ENCODE measurements at places on chromosomes 6 and 20.

DNA sequence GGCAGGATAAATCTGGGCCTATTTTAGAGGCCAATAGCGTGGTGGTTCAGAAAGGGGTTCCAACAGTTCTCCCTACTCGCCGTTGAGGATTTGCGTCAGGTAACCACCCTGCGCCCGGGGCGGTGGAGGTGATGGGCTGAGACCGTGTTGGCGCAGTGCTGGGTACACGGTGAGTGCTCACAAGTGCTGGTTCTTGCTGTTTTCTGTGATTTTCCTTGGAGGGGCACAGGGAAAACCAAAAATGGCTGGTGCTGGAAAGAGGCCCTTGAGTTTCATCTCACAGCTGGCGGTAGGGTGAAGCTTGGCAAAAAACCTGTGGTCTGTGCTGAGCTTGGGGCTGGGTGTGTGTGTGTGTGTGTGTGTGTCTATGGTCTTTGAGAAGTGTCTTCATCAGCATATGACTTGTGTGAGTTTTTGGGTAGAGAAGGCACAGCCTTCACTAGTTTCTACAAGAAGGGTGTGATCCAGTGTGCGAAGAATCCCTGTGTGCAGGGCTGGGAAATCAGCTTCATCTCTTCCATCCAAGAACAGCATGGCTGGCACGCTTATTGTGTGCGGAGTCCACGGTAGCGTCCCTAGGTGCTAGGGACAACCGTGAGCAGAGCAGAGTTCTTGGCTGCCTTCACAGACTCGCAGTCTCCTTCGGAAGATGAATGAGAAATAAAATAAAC is 35.3 kb upstream of the SCRT2 start:
- DNase-seq = no peak

DNA sequence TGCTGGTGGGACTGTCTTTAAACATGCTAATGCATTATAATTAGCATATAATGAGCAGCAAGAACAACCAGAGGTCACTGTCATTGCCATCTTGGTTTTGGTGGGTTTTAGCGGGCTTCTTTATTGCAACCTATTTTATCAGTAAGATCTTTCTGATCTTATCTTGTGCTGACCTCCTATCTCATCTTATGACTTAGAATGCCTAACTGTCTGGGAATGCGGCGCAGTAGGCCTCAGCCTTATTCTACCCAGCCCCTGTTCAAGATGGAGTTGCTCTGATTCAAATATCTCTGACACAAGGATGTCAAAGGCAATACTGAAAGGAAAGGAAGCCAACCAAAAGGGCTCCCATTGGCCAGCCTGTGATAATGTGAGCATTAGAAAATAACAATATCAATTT is 29.8 kb upstream of the SEC63 start:
- no peak for DNase-seq

DNA sequence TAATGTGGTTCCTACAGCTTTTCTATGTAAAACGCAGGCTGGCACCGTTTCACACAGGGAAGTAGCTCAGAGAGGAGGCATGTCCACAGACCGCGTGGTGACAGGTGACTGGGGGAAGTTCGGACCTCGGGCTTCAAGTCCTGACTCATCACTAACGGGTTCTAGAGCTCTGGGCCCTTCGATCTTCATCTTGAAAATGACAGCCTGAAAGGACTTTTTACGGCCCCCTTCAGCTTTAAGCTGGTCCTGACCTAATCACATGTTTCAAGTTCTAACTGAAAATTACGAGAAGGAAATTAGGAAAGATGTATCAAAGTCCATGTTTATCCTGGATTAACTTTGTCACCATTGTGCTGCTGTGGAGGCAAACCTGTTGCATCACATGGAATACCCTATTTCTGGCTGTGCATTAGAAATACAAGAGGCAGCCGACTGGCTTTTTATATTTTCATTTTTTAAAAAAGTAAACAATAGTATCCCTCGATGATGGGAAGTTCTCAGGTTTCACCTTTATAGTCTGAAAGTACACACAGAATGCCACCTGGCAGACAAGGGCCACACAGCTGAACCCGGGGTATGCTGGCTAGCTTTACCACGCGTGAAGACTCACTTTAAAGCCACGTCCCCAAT is 2.0 kb downstream of the MAN1A1 start:
- peak; percentile 27 for DNase-seq

- no peak for DNase-seq
These were observed 22.9 kb upstream of the PAX1 start for GRCh38 chr20:21682521-21682954.

GRCh38 chr20:1317545-1318255 is 11.2 kb downstream of the SDCBP2 start:
- DNase-seq = no peak

GRCh38 chr6:161132384-161132783 is 140.8 kb downstream of the MAP3K4 start:
- DNase-seq = no peak

DNA sequence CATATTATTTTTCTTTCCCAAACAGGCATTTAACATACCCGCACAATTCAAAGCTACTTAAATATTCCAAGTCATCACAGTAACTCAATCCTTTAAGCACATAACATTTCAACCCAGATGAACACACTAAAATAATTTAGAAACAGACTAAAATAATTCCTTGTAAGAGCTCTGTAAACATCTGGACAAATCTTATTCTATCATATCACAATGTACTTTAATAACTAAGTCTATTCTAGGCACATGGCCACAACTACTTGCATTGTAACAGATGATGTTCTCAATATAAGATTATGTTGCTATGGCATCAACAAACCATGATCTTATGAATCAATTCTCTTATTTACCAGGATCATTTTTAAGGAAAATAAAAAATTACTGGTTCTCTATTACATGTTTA is 123.2 kb upstream of the THEMIS start:
- no peak for DNase-seq

DNA sequence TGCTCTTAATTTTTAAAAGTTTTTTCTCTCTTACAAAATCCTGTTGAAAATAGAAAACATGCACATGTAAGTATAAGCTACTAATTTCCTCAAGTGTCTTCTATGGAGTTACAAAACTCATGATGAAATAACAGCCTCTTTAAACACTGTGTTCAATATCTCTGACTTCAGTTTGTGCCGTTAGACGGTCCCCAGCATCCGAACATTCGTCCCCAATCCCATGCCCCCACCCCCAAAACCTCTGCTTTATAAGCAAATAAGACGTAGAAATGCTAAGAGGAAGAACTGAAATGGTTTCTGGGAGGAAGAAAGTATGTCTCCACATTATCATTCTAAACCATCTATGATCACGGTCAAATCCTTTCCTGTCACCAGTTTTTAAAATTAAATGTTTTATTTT is 31.7 kb upstream of the MYB start:
- DNase-seq = no peak

- DNase-seq = no peak
These were observed 21.6 kb downstream of the RREB1 start for GRCh38 chr6:7129360-7129759.

- peak; percentile 81 for DNase-seq
These were observed 78.3 kb downstream of the CD109 start for GRCh38 chr6:73774311-73774774.

DNA sequence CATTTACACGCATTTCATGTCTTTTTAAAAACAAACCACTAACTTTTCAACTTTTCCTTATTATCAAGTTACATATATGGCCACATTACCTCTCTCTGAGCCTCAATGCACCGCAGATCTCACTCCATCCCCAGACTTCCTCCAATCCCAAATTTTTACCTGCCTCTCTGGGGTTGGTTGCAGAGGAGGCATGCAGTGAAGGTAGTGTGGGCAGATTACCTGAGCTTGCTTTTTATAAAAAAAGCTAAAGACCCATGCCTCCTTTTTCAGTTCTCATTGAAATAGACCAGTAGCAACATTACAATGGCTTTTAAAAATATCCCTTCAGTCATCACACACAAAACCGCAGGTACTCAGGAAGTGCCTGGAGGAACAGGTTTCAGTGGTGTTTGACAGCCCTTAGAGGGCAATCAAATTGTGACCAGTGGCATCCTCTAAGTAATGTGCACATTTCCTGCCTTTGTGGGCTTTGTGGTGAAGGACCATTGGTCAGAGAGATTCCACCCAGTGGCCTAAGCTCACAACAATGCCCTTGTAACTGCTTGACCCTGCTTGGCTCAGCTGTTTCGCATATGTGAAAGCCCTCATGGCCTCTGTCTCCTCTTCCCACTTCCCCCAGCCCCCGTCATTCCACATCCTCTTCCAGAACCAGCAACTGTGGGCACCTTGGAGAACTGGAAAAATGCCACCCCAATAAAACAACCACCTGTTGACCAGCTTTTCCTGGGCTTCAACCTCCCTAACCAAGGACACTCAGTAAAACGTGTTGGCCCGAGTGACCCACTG is 30.2 kb upstream of the IL17A start:
- no peak for DNase-seq

DNA sequence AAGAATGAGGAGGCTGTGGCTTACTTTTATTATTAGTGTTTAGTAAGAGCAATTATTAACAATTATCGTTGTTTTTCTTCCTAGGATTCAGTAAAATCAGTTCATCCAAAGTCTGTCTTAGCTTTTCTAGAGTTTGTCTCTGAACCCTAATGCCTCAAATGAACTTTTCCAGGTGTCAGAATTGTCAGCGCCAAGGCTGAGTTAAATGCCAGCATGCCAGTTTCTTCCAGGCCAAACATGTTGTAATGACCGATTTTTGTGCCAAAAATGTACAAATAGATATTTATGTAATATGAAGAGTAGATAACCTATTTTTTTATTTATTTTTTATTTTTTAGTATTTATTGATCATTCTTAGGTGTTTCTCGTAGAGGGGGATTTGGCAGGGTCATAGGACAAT is 66.8 kb upstream of the SCGN start:
- no peak for DNase-seq

DNA sequence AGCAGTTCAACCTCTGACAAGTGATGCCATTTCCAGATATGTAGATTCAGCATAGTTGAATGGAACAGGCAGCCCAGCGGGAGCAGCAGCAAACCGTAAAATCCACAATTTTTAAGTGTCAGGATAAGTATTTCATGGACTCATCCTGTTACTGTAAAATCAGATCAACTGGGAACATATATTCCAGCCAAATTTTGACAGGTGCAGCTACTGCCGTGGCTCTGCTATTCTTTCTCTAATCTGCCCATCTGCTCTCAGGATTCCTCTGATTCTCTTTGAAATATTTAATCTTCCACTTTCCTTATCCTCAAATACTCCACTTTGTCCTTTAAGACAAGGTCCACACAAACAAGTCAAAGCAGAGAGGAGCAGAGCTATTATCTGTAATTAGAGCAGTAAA is 245.4 kb upstream of the ASCC3 start:
- no peak for DNase-seq

DNA sequence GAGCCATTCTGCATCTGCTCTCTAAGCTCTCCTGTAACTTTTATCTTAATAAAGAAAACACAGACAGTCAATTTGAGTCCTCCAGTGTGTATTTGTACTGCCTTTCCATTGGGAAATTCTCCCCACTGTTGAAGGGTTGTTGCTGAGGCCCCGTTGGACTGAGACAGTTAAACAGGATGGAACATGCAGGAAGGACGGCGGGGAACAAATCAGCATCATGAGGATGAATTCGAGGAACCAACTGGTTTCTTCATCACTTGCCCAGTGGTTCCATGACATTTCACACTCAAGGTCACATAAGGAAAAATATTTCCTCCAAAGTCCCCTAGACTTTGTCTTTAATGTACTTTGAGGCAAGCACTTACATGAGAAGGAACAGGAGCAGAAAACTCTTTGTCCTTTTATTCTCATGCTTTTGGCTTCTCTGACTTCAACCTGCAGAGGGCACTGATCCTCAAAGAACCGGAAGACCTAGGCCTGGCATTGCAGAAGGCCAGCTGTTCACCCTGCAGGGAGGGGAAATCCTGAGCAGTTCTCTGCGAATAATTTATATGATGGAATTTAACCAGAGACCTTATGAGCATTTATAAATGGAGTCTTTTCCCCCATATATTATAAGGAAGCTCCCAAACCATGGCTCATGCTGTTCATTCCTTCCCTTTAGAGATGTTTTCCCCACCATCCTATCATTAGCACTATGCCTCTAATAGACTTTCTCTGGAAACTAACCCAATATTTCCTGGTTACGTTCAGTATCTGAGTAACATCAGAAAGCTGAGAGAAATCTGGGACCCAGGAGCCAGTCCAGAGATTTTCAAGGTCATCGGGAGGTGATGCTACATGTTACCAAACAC is 55.2 kb upstream of the ADGRF1 start:
- peak; percentile 41 for DNase-seq

- no peak for DNase-seq
These were observed 61.5 kb upstream of the RIPOR2 start for GRCh38 chr6:24997231-24997630.

GRCh38 chr6:52642368-52642767 is 28.5 kb upstream of the TMEM14A start:
- DNase-seq = no peak

GRCh38 chr6:126117251-126117650 is 130.9 kb downstream of the TRMT11 start:
- DNase-seq = no peak

GRCh38 chr20:905396-905961 is 10.7 kb downstream of the ANGPT4 start:
- DNase-seq = no peak

DNA sequence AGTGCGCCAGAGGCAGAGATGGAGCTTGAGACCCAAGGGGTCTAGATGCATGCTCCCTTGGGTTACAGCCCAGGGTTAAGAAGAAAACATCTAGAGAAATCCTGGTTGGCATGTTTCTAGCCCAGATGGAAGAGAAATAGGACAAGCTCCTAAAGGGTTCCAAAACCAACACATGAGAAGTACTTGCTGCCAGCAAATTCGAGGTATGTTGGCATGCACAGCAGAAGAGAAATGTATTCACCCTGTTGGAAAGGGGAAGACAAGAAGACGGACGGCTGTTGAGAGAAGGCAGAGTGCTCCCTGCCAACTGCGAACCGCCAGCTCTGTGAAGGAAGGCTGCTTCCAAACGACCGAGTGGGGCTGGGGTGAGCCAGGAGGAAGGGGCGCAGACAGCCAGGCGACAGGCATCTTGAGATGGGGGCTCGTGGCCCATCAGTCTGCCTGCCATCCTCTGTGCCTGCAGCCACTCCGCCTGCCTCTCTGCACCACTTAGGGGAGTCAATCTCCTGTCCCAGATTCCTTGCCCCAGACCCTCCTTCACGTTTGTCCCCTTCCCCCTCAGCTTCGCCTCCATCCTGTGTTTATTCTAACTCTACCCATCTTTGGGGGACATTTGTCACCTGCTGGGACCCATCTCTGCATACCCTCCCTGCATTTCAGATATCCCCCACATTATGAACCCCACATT is 249.2 kb downstream of the CDC5L start:
- DNase-seq = no peak

GRCh38 chr6:143513410-143513809 is 1.9 kb upstream of the FUCA2 start:
- DNase-seq = peak; percentile 14

- peak; percentile 63 for DNase-seq
These were observed 217.3 kb downstream of the ATXN1 start for GRCh38 chr6:16544006-16544405.

DNA sequence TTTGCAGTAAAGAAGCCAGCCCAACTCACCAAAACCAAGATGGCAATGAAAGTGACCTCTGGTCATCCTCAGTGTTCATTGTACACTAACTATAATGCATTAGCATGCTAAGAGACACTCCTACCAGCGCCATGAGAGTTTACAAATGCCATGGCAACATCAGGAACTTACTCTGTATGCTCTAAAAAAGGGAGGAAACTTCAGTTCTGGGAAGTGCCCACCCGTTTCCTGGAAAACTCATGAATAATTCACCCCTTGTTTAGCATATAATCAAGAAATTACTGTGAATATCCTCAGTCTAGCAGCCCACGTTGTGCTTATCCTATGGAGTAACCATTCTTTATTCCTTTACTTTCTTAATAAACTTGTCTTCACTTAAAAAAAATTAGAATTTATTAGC is 19.4 kb upstream of the TRERF1 start:
- DNase-seq = no peak
